ENCODE measurements at places on chromosomes 4 and X.

- peak; percentile 4 for DNase-seq
Observed at GRCh38 chrX:133776072-133776471, 209.3 kb downstream of the GPC3 start.

DNA sequence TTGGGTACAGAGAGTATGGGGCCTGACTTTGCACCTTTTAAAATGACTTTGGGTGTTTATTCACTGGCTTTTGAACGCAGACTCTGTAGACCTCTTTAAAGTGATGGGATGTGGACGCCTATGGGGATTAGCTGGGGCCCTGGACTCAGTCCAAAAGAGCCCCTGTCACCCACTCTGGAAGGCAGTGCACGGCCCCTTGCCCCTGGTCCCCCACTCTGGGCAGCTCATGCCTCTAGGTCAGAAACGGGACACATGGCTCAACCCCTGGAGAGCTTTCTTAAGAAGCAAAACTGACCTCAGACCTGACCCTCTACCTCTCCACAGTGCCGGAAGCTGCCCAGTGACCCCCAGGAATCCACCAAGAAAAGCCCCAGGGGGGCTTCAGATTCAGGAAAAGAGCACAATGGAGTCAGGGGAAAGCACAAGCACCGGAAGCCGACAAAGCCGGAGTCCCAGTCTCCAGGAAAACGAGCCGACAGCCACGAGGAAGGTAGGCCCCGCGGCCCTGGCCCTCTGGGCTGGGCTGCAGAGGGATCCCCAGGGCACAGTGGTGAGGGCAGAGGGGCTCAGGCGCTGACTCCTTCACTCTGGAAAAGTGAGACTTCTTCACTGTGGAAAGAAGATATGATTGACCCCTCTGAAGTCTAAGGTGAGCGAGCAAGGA, 38.4 kb downstream of the BCORL1 start:
- no peak for DNase-seq

GRCh38 chrX:19846995-19847790, 40.2 kb downstream of the SH3KBP1 start:
- no peak for DNase-seq

- no peak for DNase-seq
Observed at GRCh38 chrX:16807976-16808542, 21.8 kb downstream of the TXLNG start.

DNA sequence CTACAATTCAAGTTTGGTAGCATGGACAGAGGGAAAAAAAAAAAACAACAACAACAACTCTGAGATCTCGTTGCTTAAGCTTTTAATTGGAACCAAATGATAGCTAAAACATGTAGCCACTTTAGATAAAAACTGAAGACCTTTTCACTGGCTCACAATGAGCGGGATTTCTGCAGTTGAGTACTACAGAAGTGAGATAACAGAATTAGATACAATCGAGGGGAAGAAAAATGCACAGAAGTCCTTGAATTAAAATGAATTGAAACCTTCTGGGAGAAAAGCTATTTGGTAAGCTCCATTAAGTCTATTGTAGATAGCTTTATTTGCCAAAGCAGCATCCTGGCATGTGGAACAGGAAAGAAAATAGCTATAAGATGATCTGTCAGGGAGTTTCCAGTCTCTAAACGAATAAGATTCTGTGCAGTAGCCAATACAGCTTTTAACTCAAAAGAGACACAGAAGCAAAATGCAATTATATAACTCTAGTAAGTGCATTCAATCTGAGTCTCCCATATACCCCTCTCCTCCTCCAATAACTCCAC, 248.5 kb downstream of the ENOX2 start:
- no peak for DNase-seq

DNA sequence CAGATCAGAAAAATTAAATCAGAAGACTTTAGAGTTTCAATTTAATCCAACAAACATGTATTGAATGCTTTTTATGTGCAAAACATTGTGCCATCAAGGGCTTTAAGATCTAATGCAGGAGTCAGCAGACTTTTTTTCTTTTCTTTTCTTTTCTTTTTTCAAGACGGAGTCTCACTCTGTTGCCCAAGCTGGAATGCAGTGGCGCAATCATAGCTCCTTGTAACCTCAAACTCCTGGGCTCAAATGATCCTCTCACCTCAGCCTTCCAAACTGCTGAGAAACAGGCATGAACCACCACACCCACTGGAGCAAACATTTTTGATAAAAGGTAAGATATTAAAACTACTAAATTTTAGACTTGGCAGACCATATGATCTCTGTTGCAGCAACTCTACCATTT, 24.6 kb upstream of the LRBA start:
- DNase-seq, result no peak

DNA sequence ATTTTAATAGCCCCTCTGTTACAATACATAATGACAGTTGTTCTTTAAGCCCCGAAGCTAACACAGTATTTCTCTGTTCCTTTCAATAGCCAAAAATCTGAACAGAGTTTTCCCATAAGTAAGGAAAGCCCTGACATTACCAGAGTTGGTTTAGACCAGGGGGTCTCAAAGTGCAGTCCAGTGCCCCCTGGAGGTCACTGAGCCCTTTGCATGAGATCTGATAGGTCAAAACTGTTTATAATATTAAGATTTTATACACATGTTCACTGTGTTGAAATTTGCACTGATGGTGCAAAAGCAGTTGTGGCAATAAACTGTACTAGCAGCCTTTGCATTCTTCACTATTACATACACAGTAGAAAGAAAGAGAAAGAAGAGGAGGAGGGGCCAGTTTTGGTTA, 177.1 kb downstream of the SPANXN3 start:
- no peak for DNase-seq

DNA sequence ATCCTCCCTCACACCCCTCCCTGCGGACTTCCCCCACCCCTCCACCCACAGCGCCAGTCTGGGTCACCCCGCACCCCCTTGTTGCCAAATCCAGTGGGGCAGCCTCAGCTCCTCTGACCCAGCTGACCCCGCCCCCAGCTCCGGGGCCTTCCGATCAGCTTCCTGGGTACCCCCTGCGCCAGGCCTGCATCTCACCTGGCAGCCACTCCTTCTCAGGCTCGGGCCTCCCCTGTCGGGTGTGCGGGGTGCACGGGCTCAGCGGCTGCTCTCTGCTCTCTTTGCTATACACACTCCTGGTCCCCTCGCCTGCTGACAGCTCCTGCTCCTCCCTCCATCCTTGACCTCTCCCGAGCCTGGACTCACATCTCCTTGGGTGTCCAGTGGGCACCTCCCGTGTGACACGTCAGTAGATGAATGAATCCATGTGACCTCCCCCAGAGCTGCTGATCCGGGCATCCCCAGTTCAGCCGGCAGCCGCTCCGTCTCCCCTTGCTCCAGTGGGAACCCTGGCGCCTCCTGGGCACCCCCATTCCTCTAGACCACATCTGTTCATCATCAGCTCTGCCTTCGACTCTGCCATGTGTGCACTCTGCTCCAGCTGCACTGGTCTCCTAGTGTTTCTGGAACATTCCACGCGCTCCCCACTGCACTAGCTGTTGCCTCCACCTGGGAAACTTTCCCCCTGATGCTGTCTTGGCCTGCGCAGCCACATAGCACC, 9.9 kb downstream of the CFAP99 start:
- no peak for DNase-seq

DNA sequence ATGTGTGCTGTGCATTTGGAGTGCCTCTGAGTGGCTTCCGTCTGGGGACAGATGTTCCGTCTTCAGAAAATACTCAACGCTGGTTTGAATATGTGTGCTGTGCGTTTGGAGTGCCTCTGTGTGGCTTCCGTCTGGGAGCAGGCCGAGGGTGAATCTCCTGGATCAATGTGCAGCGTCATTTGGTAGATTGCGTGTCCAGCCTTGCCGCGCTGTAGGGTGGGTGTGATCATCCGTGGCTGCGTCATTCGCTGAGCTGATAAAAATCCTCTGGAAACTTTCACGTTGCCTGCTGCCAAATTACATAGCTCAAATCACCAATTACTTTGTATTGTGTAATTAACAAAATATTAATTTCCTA, 12.1 kb downstream of the UVSSA start:
- DNase-seq, result no peak

GRCh38 chr4:176690716-176691115, 102.0 kb downstream of the VEGFC start:
- DNase-seq, result no peak

- no peak for DNase-seq
Observed at GRCh38 chr4:125323654-125324053, 8.9 kb downstream of the FAT4 start.

DNA sequence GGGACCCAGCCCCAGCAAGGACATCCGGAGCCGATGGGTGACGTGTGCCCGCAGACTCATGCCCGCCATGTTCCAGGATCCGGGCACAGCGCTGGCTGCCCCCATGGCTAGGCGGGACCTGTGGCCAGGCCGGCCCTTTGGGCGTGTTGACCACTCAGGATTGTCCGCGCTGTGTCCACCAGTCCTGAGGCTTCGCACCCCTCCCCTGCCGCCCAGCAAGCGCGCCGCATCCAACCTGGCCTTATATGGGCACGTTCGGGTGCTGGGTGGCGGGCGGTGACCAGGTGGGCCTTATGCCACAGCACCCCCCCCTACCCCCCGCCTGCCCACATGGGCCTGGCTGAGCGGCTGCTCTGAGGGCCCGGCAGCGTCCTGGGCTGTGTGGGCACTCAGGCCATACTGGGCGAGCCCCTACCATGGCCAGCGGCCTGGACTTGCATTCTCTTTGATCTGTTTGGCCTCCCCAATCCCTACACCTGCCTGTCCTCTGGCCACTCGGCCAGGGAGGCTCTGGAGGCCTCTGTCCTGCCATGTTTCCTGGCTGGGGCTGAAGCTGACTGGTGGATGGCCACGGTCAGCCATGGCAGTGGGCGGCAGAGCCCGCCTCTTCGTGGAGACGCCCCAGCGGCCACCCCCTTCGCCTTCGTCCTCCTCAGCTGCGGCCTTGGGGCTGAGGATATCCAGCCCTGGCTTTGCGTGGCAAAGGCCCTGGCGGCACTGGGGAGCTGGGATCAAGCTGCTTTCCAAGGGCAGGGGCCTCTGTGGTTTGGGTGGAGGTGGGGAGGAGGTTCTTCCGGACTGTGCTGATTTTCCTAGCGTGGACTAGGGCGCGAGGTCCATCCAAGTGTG, 2.0 kb downstream of the FGFRL1 start:
- no peak for DNase-seq

GRCh38 chr4:106021737-106022410, 126.6 kb downstream of the NPNT start:
- DNase-seq, result no peak

- no peak for DNase-seq
Observed at GRCh38 chrX:1488141-1488540, 35.4 kb upstream of the ASMTL start.

DNA sequence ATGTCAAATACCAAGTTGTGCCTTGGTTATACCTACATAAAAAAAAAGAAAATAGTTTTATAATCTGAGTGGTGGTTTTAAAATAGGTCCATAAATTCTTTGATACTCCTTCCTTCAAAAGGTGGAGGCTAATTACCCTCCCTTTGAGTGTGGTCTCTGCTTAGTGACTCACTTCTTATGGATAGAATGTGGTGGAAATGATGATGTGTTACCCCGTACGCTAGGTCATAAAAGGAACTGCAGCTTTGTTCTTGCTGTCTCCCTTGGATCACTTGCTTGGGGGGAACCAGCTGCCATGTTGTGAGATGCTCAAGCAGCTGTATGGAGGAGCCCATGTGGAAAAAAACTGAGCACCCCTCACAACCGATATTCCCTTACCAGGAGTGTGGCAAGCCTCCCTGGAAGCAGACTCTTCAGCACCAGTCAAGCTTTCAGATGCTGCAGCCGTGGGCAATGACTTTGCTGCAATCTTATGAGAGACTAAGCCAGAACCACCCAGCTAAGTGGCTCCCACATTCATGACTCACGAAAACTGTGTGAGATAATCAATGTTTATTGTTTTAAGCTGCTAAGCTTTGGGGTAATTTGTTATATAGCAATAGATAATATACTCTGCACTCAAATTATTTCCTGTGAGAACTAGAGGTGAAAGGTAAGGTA, 195.0 kb upstream of the GATB start:
- no peak for DNase-seq

- DNase-seq, result no peak
Observed at GRCh38 chr4:34469516-34469915, 1774.8 kb downstream of the ARAP2 start.

GRCh38 chrX:55522596-55523276, 33.1 kb upstream of the USP51 start:
- no peak for DNase-seq

DNA sequence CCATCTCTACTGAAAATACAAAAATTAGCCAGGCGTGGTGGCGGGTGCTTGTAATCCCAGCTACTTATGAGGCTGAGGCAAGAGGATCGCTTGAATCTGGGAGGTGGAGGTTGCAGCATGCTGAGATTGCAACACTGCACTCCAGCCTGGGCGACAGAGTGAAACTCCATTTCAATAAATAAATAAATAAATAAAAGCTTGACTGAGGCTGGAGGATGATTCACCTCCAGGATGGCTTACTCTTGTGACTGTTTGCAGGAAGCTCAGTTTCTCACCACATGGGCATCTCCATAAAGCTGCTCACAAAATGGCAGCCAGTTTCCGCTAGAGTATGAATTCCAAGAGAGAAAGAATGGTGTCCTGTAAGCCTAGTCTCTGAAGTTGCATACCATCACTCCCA, 191.7 kb upstream of the EDNRA start:
- no peak for DNase-seq

GRCh38 chrX:51852621-51853020, 40.8 kb upstream of the MAGED1 start:
- no peak for DNase-seq

GRCh38 chrX:78957049-78957767, 12.0 kb downstream of the P2RY10 start:
- DNase-seq, result no peak

- no peak for DNase-seq
Observed at GRCh38 chr4:138598226-138598625, 356.1 kb upstream of the SLC7A11 start.

DNA sequence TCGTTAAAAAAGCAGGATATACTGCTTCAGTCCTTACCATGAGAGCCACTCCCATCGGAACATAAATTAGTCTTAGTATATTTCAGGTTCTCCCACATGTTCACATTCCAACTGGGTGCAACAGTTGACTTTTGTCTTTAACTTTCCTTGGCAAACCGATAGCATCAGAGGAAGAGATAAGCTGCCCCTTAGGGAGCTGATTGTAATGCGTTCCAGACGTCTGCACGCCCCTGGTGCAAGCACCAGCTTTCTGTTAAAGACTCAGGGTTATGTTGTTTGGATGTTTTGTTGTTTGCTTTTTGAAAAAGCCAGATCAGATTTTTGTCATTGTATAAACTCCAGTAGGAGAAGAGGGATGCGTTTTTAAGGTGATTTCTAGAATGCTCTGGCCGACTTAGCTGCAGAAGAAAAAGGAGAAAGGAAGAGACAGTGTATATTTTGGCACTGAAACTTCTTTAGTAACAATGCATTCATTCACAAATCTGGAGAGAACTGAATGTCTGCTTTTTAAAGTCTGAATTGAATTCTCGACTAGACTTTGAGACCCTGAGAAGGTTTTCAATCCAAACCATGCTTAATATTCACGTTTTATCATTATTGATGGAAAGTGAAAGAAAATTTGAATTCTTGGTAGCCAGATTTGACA, 160.9 kb downstream of the CBR4 start:
- no peak for DNase-seq

- DNase-seq, result no peak
Observed at GRCh38 chr4:20249333-20249732, 2.4 kb upstream of the SLIT2 start.
